ENCODE measurements at places on chromosomes 16 and 17.

DNA sequence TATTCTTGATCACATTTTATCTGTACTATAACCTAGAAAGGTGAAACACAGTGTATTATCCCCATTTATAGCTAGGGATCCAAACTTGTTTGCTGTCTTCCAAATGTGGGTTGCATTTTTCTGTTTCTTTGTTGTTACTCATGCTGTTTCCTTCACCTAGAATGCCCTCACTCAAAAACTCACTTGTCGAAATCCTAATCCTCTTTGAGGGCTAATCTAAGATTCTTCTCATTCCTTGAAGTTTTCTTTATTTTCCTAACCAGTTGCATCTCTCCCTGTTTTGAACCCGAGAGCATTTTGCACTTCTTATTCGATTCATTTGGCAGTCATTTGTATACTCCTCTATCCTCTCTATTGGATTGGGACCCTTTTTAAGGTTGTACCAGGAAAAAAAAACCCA lies 9.6 kb downstream of the CALCOCO2 start:
- no peak overlapping the region for H3K27ac ChIP-seq
- H3K4me3 ChIP-seq: no peak overlapping the region
- no peak for DNase-seq

GRCh38 chr17:74759243-74759801 lies 10.9 kb downstream of the NHERF1 start:
- peak overlapping the region; percentile 79 for H3K27ac ChIP-seq
- peak; percentile 82 for DNase-seq
- peak overlapping the region; percentile 61 for H3K4me3 ChIP-seq
- peaks cover 76% of the 10 kb centered on the region for H3K4me1 ChIP-seq
- peaks cover 45% of the 10 kb centered on the region for H3K36me3 ChIP-seq

- H3K27ac ChIP-seq: no peak overlapping the region
- no peak overlapping the region for H3K4me3 ChIP-seq
- H3K36me3 ChIP-seq: no peaks in the 10 kb centered on the region
- no peaks in the 10 kb centered on the region for H3K27me3 ChIP-seq
Measured at GRCh38 chr16:72751076-72751475, 296.9 kb downstream of the ZFHX3 start.

GRCh38 chr16:194516-194915 lies 14.3 kb downstream of the HBQ1 start:
- H3K27ac ChIP-seq: no peak overlapping the region
- H3K4me1 ChIP-seq: no peaks in the 10 kb centered on the region
- no peak for DNase-seq
- no peak overlapping the region for H3K4me3 ChIP-seq

- no peaks in the 10 kb centered on the region for H3K4me1 ChIP-seq
- H3K36me3 ChIP-seq: no peaks in the 10 kb centered on the region
- no peaks in the 10 kb centered on the region for H3K27me3 ChIP-seq
- H3K27ac ChIP-seq: no peak overlapping the region
Measured at GRCh38 chr16:19196871-19197270, 28.8 kb downstream of the SYT17 start.

- no peak overlapping the region for H3K27ac ChIP-seq
- H3K4me1 ChIP-seq: peaks cover 45% of the 10 kb centered on the region
- H3K36me3 ChIP-seq: no peaks in the 10 kb centered on the region
- no peak for DNase-seq
- peak overlapping the region; percentile 35 for H3K4me3 ChIP-seq
Measured at GRCh38 chr17:74454197-74455024, 12.0 kb upstream of the CD300A start.

DNA sequence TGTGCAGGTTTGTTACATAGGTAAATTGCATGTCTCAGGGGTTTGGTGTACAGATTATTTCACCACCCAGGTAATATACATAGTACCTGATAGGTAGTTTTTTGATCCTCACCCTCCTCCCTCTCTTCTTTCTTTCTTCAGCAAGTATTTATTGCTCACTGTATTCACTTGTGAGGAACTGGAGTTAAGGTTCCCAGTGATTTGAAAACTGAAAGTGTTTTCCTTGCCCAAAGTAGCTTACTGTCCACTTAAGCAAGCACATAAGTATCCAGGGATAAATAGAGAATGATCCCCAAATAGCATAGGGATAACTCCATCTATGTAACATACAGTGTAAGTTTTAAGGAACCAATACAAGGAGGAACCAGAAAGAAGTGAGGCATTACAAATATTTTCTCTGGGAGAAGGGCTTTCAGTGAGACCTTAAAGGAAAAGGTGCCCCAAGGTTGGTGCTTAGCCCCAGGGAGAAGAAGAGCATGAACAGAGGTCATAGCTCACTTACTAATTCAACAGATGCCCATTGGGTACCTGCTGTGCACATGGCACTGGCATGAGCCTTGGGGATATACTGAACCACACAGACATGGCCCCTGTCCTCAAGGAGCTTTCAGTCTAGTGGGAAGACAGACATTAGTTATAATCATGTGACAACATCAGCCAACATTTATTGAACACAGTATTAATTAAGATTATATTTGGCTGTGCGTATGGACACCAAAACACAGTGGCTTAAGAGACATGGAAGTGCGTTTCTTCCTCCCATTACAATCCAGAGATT lies 17.0 kb downstream of the MYL4 start:
- no peaks in the 10 kb centered on the region for H3K36me3 ChIP-seq
- no peak overlapping the region for H3K27ac ChIP-seq
- peaks cover 6% of the 10 kb centered on the region for H3K27me3 ChIP-seq

GRCh38 chr17:61385577-61386236 lies 13.9 kb upstream of the TBX2 start:
- H3K27ac ChIP-seq: no peak overlapping the region
- H3K4me1 ChIP-seq: no peaks in the 10 kb centered on the region
- H3K4me3 ChIP-seq: no peak overlapping the region
- H3K36me3 ChIP-seq: no peaks in the 10 kb centered on the region
- H3K27me3 ChIP-seq: no peaks in the 10 kb centered on the region
- DNase-seq: no peak

DNA sequence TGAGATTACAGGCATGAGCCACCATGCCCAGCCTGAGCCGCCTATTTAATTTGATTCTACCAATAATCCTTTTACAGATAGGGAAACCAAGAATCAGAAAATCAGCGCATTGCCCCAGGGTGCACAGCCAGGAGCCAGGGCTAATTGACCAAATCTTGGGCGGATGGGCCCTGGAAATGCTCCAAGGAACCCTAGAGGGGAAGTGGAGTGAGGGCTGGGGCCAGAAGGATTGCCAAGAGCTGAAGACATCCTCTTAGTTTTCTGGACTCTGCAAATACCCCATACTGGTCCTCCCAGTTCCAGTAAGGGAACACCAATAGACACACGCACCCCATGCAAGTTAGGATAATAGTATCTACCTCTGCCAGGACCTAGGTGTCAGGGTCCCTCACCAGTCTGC lies 3.8 kb downstream of the FHOD1 start:
- DNase-seq: no peak
- peaks cover 19% of the 10 kb centered on the region for H3K36me3 ChIP-seq

DNA sequence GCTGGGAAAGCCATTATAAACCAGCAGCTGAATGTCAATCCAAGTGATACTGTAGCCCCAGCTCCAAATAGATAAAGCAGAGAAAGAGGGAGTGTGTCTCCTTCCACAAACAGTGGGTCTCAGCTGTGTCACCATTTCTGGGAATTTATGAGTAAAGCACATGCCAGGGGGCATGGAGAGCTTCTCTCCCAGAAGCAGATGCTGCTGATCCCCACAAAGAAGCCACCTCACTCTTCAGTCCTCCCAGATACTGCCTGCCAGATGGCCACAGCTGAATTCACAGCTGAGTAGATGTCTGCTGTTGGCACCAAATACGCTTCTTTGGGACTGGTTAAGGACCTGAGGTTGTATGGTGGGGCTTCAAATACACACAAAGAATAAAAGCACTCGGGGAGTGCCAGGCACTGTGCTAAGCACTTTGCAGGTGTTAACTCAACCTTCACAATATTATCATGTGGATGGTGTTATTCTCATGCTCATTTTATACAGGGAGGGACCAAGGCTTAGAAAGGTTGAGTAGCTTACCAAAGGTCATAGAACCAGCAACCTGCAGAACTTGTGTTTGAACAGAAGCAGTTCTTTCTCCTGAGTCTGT lies 298.3 kb downstream of the CDH11 start:
- H3K4me1 ChIP-seq: no peaks in the 10 kb centered on the region
- no peaks in the 10 kb centered on the region for H3K36me3 ChIP-seq
- H3K4me3 ChIP-seq: no peak overlapping the region
- DNase-seq: no peak
- H3K27ac ChIP-seq: no peak overlapping the region

GRCh38 chr17:19978209-19978802 lies 678 bp upstream of the AKAP10 start:
- peak; percentile 33 for DNase-seq
- peaks cover 36% of the 10 kb centered on the region for H3K36me3 ChIP-seq
- peak overlapping the region; percentile 97 for H3K27ac ChIP-seq
- H3K4me1 ChIP-seq: peaks cover 45% of the 10 kb centered on the region

DNA sequence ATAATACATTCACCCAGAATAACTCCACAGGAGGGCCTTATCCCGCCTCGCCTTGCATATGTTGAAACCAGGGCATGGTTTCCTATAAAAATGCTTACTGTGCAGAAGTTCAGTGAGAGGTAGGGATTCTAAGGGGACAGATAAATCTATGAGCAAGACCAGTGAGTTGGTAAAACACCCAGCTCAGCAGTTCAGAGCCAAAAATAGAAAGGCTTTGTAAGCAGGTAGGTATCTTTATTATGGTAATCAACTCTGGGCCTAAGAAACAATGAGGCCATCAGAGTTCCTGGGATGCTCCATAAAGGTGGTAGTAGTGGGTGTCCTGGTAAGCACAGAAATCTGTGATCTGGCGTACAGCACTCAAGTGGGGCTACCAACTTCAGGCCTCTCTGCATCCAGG lies 549.4 kb upstream of the CDH5 start:
- no peak overlapping the region for H3K27ac ChIP-seq
- no peaks in the 10 kb centered on the region for H3K36me3 ChIP-seq
- DNase-seq: no peak

- H3K27ac ChIP-seq: no peak overlapping the region
- no peaks in the 10 kb centered on the region for H3K36me3 ChIP-seq
- H3K4me1 ChIP-seq: no peaks in the 10 kb centered on the region
- no peak overlapping the region for H3K4me3 ChIP-seq
- H3K27me3 ChIP-seq: no peaks in the 10 kb centered on the region
Measured at GRCh38 chr16:19994466-19995170, 79.1 kb downstream of the GPR139 start.

GRCh38 chr16:2883458-2883908 lies 468 bp downstream of the FLYWCH2 start:
- DNase-seq: peak; percentile 25
- no peaks in the 10 kb centered on the region for H3K27me3 ChIP-seq
- H3K27ac ChIP-seq: peak overlapping the region; percentile 71
- H3K4me3 ChIP-seq: peak overlapping the region; percentile 84
- H3K4me1 ChIP-seq: peaks cover 19% of the 10 kb centered on the region
- H3K36me3 ChIP-seq: peaks cover under 1% of the 10 kb centered on the region

- H3K4me3 ChIP-seq: no peak overlapping the region
- H3K27ac ChIP-seq: no peak overlapping the region
Measured at GRCh38 chr16:85018529-85019236, 7.3 kb upstream of the ZDHHC7 start.

DNA sequence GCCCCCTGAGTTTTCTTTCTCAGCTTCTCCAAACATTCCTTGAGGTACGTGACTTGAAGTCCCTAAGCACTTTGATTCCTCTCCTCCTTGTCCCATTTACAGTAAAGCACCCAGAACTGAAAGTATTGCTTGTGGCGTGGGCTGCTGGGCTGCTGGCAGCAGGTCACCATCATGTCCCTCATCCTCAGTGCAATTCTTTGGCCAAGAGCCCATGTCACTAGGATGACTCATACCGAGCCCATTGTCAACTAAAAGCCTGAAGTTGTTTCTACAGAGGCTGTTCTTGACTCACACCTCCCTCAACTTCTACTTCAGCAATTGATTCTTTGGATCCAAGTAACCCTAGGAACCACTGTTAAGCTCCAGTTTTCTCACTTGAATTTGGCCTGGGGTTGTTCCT lies 54.3 kb downstream of the KPNA2 start:
- no peak for DNase-seq
- no peak overlapping the region for H3K4me3 ChIP-seq
- H3K27ac ChIP-seq: no peak overlapping the region
- H3K36me3 ChIP-seq: no peaks in the 10 kb centered on the region
- H3K27me3 ChIP-seq: no peaks in the 10 kb centered on the region

GRCh38 chr16:27097800-27098230 lies 31.1 kb downstream of the C16orf82 start:
- no peaks in the 10 kb centered on the region for H3K4me1 ChIP-seq
- H3K36me3 ChIP-seq: no peaks in the 10 kb centered on the region
- DNase-seq: no peak
- peaks cover 21% of the 10 kb centered on the region for H3K27me3 ChIP-seq
- no peak overlapping the region for H3K27ac ChIP-seq

DNA sequence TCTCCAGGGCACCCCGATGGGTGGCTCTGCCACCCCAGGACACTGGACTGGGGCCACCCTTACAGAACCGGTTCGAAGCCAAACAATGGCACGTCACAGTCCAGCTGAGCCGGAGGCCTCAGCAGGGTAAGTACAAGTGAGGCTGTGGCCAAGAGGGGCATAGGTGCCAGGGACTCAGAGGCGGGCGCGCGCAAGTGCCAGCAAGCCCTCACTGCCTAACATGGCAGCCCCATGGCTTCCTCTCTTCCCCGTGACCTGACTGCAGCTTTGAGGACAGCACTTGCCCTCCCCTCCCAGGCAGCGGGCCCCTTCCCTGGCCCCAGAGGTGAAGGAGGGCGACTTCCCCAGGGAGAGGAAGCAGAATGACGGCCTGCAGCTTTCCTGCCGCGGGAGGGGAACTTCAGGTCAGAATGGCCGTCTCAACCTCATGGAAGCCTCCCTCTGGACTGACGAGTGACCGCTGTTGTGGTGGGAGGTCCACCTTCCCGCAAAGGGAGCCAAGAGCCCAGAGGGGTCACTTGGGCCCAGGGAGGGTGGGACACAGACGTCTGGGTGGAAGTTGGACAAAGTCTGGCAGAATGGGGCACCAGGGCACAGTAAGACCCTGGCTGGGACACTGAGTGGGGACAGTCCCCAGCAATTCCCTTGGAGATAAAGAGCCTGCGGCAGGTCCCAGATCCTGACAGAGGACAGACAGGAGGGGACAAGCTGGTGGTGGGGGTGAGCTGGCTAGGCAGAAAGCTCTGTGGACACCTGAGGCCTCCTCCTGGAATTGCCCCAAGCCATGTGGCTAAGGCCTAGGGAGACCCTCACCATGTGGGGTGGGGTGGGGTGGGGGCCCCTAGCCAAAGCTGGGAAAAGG lies 52.1 kb upstream of the TOB1 start:
- no peak overlapping the region for H3K4me3 ChIP-seq
- no peaks in the 10 kb centered on the region for H3K36me3 ChIP-seq
- H3K4me1 ChIP-seq: peaks cover 68% of the 10 kb centered on the region
- no peaks in the 10 kb centered on the region for H3K27me3 ChIP-seq

Data from activated CD4-positive, alpha-beta memory T cell treated with anti-CD3 and anti-CD28 coated beads, Interleukin-2, amount 10 ng/mL, durations not matched to agents 7 days and 5 days (primary cell).